ENCODE measurements at places on chromosomes 1 and 21.
A peak's percentile ranks its signal among the peaks of the same experiment; 100 is the strongest.

DNA sequence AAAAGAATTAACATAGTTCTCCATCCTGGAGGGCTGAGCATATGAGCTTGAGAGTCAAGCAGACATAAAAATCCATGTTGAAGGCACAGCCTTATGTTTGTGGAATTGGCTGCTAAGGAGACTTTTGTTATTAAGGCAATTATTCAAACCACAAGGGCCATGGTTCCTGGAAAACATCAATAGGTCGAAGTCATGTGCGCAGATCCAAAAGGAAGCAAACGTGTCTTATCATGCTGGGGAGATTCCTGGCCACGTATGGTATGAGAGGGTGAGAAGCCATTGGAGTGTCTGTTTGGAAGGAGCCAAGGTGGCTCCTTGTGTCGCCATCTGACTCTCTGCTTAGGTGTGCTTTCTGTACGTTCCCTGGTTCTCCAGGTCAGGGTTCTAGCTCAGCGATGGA, 61.8 kb upstream of the COA6 start:
- DNase-seq = no peak

- peak; percentile 99 for DNase-seq
Measured at GRCh38 chr1:26772687-26773086, 15.1 kb upstream of the PIGV start.

DNA sequence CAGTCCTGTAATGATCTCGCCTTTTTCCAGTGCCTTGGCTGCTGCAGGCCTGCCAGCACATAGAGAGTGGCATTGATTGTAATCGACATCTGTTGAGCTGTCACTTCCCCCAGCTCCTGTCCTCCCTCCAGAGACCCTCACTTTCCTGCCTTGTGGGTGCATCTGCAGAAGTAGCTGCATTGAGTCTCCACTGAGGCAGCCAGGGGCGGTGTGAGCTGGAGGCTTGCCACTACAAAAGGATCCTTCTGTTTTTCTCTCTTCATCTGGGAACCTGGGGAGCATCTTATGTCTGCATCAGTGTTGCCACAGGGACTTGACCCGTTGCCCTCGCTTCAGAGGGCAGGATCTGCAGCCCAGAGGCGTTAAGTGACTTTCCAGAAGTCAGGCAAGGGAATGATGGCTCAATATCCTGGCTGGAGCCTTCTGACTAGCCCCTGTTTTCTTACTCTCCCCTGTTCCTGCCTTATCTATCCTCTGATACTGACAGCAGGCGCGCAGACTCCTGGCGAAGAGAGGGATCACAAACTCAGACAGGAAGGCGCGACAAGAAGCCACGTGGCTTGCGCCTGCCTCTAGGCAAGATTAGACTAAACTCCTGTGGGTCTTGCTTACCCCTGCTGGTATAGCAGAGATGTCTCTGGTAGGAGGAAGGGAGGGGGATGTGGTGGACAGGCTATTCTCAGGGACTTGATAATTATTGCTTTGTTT, 13.3 kb upstream of the FMOD start:
- no peak for DNase-seq

DNA sequence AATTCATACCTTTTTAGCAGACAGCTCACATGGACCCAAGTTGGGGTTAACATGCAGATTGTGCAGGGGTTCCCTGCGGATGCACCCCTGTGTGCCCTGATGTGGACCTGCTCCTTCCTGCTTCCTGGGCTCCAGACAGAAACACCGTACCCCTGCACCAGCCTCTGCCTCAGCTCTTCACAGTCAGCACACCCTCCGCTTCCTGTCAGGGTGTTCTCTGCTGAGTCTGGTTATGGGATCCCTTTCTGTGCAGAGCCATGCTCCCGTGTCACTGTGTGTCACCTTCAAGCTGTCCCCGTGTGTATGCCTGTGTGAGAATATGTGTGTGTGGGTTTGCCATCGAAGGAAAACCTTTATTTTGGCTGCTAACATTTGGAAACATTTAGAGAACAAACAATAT, 48.7 kb upstream of the KCNJ15 start:
- no peak for DNase-seq

DNA sequence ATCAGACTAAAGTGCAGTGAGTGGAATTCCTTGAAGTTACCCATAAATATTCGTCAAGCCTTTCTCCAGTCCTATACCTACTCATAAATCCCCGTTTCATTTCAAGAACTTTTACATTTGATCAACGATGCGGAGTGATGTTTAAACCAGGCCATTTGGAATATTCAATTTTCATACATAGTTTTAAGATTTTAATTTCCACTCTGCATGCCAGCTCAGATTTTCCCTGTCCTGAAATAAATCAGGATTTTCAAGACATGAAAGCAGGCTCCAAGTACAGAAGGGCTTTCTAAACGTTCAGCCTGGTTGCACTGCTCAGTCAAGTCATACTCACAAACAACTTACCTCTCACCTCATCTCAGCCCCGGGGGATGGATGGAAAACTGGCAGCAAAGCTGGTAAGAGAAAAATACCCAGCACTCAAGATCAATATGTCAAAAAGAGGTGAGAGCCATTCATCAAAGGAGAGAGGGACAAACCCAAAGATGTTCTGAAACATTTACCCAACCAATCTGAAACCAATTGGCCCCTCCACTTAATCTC, 418.5 kb downstream of the PLPP3 start:
- DNase-seq = no peak

DNA sequence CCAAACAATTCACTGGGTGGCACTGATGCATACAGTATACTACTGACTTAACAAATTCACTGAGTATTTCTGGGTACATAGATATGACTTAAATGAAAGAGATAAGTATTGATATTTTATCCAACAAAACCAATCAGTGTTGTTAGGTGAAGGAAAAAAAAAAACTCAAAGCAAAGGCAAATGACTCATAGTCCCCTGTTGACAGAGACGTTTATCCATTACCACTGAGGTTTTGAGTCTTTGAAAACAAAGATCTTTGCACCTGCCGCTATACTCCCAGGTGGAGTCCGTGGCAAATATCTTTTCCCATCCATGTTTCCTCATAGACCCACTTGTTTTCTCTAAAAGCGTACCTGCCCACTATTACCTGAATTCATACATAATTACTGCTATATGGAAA, 18.4 kb downstream of the DYNLT5 start:
- no peak for DNase-seq

- DNase-seq = no peak
Measured at GRCh38 chr1:206005778-206006180, 2.6 kb upstream of the RAB7B start.

DNA sequence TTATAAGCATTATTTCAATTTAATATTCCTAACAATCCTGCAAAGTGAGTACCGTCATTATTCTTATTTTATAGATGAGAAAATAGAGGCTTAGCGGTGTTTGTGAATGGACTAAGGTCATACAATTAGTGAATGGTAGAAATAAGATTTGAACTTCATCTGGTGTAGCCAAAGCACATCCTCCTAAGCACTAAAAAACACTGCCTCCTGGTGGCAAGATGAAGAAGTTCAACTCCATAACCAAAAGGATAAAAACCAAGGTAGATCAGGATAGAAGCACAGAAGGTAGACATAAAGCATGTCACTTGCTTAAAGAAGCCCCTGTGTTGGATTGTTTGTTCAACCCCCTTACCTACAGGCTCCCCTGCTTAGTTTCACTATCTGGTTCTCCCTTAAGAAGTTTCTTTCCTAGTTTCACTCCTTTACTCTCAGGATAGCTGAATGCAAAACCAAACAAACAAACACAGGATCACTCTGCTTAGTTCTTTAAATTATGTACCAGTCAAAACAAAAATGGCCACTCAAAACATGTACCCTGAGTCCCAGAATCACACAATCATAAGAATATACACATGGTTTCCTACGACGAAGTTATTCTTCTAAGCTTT, 12.7 kb upstream of the AIM2 start:
- DNase-seq = no peak

DNA sequence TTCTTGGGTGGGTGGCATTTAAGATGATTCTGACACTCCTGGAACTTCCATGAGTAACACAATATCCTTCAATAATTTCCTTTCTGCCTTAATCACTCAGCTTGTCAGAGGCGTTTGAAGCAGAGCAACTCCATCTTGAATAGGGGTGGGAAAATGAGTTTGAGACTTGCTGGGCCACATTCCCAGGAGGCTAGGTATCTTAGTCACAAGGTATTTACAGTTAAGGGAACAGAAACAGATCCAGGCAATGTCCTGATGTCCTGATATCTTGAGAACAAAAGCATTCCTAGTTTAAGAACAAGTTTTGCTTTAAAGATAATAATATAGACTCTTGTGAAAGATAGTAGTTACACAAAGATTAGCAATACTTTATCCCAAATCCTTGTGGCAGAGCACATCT, 76.6 kb upstream of the KIAA0040 start:
- no peak for DNase-seq
